ENCODE measurements at places on chromosomes 13 and 19.

DNA sequence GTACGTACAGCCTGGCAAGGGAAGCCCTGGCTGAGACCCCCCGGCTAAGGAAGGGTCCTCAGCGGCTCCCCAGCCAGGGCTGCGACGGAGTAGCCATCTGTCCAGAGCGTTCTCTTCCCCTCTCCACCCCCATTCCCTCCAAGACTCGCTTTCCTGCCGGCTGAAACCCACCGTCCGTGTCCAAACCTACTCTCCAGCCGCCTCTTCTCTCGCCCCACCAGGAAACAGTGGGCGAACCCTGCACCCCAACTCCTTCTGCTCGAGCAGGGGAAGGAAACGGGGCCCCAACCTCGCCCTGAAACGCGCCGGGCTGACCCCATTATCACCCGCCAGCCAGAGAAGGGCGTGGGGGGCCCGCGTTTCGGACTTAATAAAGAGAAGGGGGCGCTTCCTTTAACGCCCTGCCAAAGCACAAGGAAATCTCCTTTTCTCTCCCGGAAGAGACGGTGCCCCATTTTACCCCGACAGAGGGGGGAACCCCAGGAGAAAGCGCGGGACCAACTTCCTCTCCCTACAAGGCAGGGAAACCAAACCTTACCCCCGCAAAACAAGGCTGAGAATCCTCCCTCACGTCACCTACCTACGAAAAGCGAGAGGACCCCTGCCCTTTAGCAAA, 2.5 kb downstream of the ZC3H4 start:
- DNase-seq: no peak

- DNase-seq: no peak
Measured at GRCh38 chr13:102729560-102730270, 34.9 kb upstream of the METTL21C start.

DNA sequence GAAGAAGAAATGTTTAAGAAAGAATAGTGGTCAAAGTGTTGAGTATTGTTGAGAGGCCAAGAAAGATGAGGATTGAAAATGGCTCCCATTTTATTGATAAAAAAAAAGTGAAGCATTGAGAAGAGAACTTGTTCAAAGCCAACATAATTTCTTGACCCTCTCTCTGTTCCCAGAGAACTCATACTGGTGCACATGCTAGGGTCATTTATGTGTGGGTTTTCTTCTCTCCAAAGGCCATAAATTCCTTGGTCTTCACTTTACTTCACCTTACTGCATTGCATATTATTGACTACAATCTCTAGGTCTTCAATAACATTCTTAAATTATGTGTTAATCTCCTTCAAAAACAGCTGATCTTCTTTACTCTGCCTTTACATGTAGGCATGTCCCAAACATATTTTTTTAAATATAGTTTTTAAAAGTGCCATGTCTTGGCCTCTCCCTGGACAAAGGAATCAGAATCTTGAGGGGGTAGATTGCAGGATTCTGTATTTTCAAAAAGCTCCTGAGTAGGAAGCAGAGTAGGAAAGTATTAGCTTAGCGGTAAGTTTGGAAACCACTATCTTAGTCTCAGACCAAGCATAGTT, 1.8 kb upstream of the FNDC3A start:
- DNase-seq: no peak

GRCh38 chr13:44236370-44236769, 137.3 kb upstream of the SERP2 start:
- no peak for DNase-seq

DNA sequence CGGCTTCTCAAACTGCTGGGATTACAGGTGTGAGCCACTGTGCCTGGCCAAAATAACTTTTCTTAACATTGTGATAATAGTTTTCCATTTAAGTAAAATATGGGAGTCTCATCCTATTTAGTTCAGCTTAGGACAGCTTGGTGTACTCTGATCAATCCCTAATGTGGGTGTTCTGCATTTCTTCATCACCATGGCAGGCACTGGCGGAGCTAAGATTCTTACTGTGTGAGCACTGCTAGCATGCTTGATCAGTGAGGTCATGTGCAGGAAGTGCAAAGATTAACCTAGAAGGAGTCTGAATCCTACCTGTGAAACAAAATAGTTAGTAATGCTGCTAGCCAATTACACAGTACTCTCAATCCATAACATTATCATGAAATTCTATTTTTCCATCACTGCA, 1684.2 kb upstream of the SLC10A2 start:
- no peak for DNase-seq

GRCh38 chr19:4181053-4181508, 1.3 kb downstream of the SIRT6 start:
- no peak for DNase-seq

DNA sequence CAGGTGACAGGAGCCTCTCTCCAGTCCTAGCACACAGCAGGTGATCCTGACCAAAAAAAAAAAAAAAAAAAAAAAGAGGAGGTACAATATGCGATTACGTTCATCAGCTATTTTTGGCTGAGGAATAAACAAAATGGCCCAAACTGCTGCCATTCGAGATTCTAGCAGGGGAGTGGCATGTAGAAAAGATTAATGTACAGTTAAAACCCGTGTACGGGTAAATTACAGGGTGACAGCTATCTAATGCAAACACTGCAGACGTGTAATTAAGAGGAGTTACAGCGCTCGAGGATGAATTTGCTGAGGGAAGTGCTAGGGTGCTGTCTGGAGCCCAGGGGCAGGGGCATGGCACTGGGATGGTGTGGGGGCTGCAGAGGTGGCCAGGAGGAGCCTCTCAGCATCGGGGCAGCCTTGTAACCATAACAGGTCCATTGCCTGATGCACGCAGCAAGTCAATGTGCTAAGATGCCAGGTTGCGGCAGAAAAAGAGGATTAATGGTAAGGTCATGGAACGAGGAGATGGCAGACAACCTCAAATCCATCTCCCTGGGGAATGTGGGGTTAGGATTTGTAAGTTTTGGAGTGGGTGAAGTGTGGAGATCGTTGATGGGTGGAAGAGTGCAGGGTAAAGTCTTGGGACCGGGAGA, 17.4 kb downstream of the CHST8 start:
- DNase-seq: no peak

- DNase-seq: no peak
Measured at GRCh38 chr19:14542711-14543328, 13.4 kb downstream of the TECR start.

GRCh38 chr13:103100830-103101229, 34.6 kb upstream of the SLC10A2 start:
- no peak for DNase-seq

- no peak for DNase-seq
Measured at GRCh38 chr13:36293497-36293896, 4.1 kb downstream of the CCDC169 start.

DNA sequence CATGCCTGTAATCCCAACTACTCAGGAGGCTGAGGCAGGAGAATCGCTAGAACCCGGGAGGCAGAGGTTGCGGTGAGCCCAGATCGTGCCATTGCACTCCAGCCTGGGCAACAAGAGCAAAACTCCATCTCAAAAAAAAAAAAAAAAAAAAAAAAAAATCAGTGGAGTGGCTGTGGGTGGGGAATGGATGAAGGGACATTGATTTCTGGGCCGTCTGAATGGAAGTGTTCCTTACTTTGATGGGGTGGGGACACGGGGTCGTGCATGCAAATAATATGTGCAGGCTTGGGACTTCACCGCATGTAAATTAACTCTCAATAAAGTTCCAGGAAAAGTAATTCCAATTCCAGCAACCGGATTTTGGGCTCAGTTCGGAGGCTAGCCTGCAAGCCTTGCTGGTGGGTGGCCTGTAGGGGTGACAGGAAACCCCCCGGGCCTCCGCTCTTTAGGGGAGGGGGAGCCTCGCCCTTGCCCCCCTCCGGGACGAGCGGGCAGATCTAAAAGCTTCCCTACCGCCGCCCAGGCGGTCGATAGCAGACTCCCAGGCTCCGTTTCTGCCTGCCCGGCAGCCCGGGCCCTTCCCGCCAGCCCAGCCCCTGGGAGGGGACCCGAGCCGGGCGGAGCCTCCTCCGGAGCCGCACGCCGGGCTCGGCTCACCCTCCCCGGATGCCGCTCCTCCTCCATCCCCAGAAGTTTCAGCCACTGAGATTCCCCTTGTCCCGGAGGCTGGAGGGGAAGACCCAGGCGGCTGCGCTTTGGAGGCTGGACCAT, 48.0 kb upstream of the ADGRE5 start:
- no peak for DNase-seq

DNA sequence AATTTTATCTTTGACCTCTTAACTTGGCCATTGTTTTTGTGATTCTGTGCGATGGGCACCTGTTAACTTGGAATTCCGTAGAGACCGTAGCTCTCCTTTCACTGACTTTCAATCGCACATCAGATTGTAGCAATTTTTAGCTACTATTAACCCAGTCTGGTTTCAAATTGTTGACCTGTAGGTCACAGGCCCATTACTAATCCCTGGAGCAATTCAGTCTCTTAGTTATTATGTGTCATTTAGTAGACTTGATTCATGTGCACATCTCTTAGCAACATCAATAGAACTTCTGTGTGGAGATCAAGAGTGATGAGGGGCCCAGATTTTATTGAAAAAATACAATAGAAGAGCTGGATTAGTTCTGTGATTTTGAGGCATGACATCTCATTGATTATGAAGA, 549.6 kb upstream of the SLC10A2 start:
- no peak for DNase-seq

- no peak for DNase-seq
Measured at GRCh38 chr13:110470272-110471009, 91.1 kb downstream of the RAB20 start.

DNA sequence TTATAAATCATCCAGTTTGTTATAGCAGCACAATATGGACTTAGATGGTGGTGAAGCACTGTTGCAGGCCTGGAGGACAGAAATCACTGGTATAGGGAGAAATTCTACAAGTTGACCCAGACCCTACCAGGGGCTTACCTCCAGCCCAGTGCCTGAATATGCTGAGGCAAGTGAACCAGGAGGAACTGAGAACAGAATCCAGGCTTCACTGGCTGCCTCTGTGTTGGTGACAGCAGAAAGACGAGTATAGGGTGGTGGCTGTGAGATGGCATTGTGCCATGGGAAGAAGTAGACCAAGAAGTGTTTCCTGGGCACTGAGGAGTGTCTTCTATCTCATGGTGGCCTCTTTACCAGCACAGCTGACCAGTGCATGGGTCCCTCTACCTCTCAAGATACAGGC, 15.9 kb upstream of the EID2 start:
- no peak for DNase-seq

- no peak for DNase-seq
Measured at GRCh38 chr13:111389621-111390521, 69.4 kb downstream of the TEX29 start.

- DNase-seq: peak; percentile 57
Measured at GRCh38 chr19:13181747-13182388, 31.7 kb downstream of the IER2 start.

- no peak for DNase-seq
Measured at GRCh38 chr19:5132206-5132560, 163.3 kb downstream of the KDM4B start.

- no peak for DNase-seq
Measured at GRCh38 chr19:49843265-49843664, 7.7 kb upstream of the PTOV1 start.

GRCh38 chr19:41531438-41532311, 44.3 kb upstream of the CEACAM21 start:
- peak; percentile 61 for DNase-seq

DNA sequence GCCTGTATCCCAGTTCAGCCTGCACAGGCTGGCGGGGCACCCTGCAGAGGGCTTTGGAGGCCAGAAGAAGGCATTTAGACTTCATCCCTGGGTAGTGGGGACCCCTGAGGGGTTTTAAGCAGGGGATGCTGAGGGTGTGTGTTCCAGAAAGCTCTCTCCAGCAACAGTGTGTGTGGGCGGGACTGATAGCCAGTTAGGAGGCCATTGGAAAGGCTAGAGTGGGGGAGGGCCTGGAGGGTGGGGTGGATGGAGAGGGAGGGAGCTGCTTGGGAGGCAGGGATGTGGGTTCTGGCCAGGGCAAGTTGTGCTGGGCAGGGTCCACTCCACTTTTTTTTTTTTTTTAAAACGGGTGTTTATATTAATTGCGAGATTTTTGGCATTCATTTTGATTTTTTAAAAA, 28.3 kb downstream of the LYL1 start:
- no peak for DNase-seq

DNA sequence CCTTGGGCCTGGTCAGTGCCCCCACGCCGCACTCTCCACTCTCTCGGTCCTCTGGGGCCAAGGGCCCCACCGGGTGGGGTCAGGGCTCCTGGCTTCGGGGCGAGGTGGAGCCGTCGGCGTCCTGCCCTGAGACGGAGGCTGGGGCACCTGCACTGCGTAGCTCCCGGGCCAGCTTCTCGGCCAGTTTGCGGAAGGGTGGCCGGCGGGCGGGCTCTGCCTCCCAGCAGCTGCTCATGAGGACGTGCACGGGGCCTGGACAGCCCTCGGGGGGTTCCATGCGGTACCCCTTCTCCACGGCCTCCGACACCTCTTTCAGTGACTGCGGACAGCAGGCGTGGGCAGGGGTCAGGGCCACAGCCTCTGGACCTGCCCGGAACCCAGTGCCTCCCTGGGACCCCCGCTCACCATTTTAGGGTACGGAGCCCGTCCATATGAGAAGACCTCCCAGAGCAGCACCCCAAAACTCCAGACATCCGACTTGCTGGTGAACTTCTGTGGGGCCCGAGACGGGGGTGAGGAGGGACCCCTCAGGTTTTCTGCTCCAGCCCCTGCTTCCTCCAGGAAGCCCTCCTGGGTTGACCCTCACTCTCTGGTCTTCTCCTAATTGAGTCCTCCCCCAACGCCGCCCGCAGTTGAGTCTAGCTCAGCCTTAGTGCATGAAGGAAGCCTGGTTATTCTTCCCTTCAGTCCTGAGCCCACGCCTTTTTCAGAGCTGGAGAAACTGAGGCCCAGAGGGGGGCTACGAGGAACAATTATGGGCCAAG, 6.3 kb upstream of the RAX2 start:
- DNase-seq: no peak

- DNase-seq: no peak
Measured at GRCh38 chr13:32159137-32159869, 127.7 kb downstream of the FRY start.

GRCh38 chr19:33731881-33732280, 64.8 kb upstream of the KCTD15 start:
- DNase-seq: no peak

DNA sequence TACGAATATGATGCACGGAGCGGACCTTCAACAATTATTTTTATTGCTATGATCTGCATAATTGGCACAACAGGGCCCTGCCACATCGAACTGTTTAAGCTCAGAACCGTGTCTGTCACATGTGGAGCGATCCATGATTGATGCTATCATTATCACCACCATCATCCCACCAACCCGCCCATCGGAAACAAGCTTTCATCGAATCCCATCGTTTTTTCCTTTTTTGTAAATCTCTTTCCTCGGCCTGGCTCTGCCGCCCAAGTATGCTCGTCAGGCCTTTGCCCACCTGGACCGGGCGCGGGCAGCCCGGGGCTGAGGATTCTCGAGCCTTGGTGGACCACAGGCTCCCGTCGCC, 533 bp upstream of the DCAF15 start:
- DNase-seq: no peak

GRCh38 chr19:7870571-7871436, 3.4 kb downstream of the PRR36 start:
- no peak for DNase-seq

DNA sequence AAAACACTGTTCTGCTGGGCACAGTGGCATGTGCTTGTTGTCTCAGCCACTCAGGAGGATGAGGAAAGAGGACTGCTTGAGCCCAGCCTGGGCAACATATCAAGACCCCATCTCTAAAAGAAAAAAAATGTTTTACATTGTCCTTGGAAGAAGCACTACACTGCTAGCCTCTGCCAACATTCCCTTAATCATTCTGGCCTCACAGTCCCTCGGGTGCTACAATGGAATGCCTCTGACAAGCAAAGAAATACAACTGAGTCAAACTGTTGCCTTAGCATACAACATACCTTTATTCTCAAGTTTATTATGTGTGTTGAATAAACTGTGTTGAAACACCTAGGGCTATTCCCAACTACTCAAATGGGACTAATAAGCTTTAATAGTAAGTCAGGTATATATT, 56.1 kb downstream of the PSPC1 start:
- no peak for DNase-seq
